IPS DF 19.7 (cell line): ENCODE measurements at places on chromosomes 4 and X.

- DNase-seq: no peak
Measured at GRCh38 chrX:21176921-21177571, 197.2 kb upstream of the CNKSR2 start.

DNA sequence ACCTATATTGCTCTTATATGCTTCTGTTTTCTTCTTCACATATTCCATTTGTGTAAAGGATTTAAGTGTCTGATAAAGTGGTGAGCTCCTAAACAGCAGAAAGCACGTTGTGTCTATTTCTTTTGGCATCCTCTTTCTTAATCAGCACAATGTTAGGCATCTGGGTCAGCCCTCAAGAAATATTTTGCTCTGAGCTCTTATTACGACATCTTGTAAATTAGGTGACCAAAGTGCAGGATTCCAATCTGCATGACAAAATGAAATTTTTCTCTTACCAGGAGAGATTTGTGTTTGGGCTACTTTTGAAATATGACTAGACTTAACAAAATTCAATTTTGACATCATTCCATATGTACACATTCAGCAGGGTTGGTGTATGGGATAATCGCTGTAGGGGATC, 210.0 kb upstream of the IGFBP7 start:
- no peak for DNase-seq

GRCh38 chr4:125760201-125760819, 445.6 kb downstream of the FAT4 start:
- no peak for DNase-seq

- DNase-seq: no peak
Measured at GRCh38 chr4:87270825-87271224, 50.4 kb upstream of the KLHL8 start.

GRCh38 chr4:124321364-124321763, 391.2 kb downstream of the ANKRD50 start:
- no peak for DNase-seq

- DNase-seq: no peak
Measured at GRCh38 chrX:19799319-19800182, 87.8 kb downstream of the SH3KBP1 start.

DNA sequence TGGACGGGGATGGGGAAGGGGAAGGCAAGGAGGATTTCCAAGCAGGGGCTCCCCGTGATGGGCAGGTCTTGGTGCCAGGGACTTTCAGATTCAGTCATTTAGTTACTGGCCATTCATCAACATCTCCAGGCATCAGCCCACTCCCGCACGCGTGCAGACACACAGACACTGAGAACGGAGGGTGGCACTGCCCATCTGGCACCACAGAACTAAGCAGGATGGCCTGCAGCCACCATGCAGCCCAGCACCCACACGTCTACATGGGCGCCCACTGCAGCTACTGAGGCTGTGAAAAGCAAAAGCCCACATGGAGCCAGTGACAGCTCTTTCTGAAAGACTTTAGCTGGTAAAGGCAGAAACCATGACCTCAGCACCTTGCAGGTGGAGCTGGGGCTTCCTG, 176.1 kb upstream of the PSAPL1 start:
- no peak for DNase-seq

GRCh38 chrX:68834371-68835103, 5.7 kb downstream of the EFNB1 start:
- no peak for DNase-seq

DNA sequence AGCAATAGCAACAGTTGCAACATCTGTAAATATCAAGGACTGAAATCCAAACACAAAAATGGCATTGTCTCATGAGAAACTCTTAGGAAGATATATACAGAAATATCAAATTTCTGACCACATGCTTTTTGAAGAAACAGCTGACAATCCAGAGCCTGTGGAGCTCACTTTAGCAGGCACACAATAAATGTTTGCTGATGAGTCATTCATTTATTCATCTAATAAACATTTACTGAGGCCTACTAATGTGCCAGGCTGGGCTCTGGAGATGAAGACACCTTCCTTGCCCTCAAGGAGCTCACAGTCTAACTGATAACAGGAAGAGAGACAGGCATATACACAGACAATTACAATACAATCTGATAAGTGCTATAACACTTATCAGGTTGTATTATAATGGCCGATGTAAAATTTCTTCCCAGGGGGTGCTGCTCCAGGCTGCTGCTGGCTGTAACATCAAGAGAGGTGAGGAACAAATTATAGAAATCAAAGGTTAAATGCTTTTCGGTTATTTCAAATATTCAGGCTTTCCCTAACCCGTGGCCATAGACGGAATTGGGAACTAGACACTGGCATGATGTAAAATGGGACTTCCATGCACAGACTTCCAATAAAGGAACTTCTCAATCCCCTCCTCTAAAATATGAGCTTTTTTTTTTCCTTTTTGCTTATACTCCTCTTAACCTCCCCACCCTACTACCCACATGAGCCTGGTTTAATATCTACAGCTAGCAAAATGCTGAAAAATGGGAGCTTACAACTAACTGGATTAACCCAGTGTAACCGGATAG, 16.8 kb upstream of the ZCCHC13 start:
- no peak for DNase-seq

- no peak for DNase-seq
Measured at GRCh38 chr4:69995526-69996016, at the start of gene STATH. TSS of gene STATH (plus strand) at chr4:69995966. CDS start at chr4:69998438, 2,472 bp downstream.

DNA sequence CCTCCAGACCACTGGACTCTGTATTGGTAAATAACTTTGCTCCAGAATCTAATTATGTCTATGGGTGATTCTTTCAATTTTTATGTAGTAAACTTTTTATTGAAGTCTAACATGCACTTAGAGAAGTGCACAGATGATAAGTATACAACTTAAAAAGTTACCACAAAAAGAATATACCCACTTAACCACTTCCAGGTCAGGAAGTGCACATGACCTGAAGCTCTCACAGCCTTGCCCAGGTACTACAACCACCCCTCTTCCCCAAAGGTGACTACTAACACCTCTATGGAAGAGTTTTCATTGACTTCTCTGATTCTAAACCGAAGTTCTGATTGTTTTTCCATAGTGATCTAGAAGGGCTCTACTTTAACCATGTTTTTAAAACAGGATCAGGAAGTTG, 43.6 kb upstream of the SPRY1 start:
- no peak for DNase-seq

GRCh38 chr4:6962211-6963041, 52.8 kb downstream of the TBC1D14 start:
- DNase-seq: no peak

GRCh38 chrX:136321532-136321931, 20.8 kb downstream of the ADGRG4 start:
- DNase-seq: no peak

DNA sequence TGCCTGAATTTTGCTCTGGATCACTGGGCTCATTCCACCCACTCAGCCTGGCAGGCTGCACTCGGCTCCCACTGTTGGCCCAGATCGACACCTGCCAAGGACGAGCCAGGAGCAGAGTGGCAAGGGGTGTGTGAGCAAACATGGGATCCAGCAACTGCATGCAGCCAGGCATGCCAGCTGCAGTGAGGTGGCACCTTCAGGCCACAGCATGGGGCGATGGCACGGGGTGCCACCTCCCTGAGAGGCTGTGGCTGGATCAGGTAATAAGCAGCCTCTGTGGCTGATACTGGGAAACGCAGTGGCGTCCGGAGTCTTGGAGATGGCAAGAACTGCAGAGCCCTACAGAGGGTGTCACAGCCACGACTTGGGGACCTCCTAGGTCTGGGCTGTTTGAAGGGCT, 244.5 kb upstream of the FSTL5 start:
- no peak for DNase-seq

- DNase-seq: no peak
Measured at GRCh38 chrX:17547658-17548057, 172.7 kb downstream of the NHS start.

- DNase-seq: no peak
Measured at GRCh38 chr4:123265443-123265842, 131.2 kb upstream of the SPRY1 start.

GRCh38 chrX:22109442-22109841, 77.3 kb downstream of the PHEX start:
- DNase-seq: peak; percentile 5

DNA sequence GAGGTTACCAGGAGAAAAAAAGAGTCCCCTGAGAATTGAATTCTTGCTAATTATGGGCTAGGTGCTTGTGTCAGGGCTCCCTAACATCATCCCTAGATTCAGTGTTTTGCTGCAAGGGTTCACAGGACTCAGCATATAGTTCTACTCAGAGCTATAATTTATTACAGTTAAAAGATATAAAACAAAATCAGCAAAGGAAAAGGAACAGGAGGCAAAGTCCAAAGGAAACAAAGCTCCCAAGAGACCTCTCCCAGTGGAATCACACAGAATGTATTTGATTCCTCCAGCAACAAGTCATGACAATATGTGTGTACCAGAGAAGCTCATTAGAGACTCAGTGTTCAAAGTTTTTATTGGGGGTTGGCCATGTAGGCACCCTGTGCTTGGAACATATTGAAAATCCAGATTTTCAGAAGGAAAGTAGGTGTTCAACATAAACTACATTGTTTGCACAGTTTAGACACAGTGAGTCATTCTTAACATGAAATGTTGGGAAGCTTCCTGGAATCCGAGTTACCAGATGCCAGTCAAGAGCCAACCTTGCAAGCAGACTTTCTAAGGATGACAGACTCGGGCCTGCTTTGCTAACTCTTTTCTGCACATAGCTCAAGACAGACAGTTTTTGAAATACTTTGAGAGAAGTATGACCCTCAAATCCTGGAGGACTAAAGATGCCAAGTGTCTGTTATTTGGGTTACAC, 311.3 kb upstream of the EMCN start:
- no peak for DNase-seq

DNA sequence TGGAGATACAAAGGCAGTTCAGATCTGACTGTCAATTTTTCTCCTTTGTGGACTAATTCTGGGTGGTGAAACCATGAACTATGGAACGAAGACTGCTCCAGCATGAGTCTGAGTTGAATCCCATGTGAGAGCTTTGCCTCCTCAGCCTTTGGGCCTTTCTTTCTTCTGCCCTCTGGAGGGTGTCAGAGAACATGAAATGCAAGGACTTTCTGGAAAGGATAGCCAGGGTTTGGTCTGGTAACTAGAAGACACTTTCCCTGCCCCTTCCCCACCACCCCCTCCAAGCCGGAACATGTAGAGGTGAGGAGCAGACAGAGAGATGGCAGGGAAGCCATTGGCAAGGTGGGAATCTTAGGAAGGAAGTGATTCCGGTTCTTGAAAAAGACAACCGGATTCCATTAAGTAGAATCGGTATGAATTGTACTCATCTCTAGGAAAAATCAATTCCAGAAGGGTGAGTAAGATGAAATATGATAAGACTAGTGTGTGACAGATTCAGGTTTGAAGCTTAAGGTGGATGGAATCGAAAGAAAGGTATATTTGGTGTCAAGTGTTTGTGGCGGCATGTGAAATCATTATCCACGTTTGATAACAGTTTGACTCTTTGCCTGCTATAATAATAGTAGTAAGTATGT, 19.0 kb downstream of the FHL1 start:
- DNase-seq: no peak

DNA sequence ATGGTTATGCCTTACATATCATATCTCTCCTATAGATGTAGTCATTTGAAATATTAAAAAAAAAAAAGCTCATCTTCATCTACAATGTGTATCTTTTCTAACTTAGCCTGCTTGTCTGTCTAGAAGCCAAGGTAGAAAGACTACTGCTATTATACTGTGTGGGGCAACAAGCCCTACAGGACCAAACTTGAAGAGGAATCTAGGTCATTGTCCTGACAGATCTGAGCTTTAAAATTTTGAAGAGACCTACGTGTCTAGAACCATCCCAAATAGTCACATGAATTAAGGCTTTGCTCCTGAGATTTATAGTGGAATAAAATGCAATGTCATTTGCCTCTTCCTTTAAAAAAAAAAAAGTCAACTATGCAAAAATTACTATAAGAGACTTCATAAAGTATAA, 95.8 kb downstream of the PALLD start:
- no peak for DNase-seq

- no peak for DNase-seq
Measured at GRCh38 chr4:145951931-145952330, 13.3 kb upstream of the ZNF827 start.

DNA sequence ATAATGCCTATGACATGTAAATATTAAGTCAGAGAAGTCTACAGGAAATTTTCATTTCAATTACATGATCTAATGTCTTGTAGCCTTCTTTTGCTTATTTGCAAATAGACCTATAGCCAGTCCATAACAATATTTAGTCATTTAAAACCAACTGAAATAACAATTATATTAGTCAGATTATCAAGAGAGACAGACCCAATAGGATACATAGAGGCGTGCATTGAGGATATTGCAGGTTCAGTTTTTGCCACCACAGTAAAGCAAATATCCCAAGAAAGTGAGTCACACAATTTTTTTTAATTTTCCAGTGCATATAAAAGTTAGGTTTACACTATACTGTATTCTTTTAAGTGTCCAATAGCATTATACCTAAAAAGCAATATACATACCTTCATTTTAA, 349.7 kb upstream of the ATOH1 start:
- no peak for DNase-seq

DNA sequence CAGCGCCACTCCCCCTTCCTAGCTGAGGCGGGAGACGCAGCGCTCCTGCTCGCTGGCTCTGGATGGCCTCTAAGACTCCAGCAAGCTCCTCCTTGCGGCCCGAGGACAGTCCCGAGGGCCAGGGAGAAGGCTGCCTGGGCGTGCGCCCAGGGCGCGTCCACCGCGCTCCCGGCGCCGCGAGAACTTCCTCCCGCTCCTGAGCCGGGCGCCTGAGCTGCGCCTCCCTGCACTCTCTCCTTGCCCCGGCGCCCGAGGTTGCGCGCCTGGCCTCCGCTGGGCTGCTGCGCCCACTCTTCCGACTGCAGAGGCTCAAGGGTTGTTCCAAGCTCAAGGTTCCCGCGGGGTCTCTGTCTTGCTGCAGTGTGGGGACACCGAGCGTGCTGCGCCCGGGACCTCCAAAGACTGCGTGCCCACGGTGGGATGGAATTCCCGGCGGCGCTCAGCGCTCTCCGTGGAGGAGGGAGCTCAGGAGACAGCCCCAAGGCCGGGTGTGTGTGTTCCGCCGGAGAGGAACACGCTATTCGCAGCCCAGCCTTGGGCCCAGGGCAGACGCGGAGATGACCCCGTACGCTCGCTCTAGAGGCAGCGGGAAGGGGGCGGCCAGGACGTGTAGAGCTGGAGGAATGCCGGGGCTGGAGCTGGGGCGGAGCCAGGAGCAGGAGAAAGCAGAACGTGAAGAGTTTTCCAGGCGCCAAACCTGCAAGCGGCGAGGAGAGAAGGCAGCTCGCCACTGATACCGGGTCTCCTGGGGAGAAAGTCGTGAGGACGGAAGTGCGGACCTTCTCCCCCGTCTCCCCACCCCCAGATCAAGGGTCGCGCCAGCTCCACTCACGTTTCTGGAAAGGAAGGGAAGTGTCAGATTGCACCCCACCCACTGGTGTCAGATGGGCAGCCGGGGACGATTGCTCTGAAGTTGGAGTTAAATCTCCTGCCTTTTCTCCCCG, at the start of gene ARHGAP6:
Gene ARHGAP6, minus strand, starts transcription at position 753 of the 944 bp plus-strand sequence. CDS start 1,092 bp downstream, outside the sequence.
- DNase-seq: no peak

DNA sequence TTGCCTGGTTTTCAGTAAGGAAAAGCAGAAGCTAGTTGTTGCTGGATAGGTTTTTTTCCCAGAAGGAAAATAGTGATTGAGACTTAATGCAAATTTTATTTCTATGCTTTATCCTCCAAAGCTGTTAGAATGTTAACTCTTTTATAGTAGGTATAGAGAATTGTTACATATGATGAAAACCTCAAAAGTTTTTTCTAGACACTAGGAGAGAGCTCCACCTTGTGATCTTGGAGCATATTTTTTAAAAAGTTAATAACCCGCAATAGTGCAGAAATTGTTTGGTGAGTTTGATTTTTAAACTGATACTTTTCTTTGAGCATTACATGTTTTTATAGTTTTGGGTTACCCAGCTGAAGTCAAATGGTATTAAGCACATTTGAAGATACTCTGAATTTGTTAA, 56.5 kb downstream of the STAG2 start:
- DNase-seq: no peak
